ENCODE measurements at places on chromosomes 6 and 20.

DNA sequence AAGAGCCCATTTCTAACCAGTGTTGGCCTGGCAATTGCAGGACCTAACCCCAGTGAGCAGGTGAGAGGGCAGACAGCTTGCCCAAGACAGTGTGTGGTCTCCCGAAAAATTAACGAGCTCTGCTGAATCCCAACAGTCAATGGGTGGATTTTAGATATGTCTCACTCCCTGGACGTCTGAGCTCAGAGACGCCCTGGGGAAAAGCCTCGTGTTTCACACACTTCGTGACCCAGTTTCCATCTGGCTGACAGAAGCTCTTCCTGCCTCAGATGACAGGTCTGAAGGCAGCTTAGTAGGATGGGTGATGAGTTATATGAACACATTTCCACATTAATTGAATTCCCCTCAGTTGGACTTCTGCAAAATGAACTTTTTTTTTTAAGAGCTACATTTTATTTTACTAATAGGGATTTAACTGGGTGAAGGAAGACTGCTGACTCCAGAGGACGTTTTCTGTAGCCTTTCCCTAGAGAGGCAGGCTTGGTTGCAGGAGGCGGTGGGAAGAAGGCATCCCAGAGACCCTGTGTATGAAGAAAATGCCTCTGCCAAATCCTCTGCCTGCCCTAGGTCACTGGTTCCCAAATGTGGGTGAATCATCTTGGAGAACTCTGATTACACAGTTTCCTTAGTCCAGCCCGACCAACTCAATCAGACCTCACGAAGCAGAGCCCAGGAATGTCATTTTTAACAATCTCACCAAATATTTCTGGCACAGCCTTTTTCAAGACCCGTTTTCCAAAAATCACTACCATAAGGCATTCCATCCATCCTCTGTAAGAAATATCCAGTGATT lies 71.7 kb upstream of the LY86 start:
- DNase-seq = peak; percentile 38

- DNase-seq = no peak
These were observed 327.3 kb downstream of the HDGFL1 start for GRCh38 chr6:22896696-22897095.

GRCh38 chr20:51800872-51801121 lies 1.5 kb downstream of the SALL4 start:
- peak; percentile 22 for DNase-seq

- DNase-seq = peak; percentile 77
These were observed 2.9 kb upstream of the RAB22A start for GRCh38 chr20:58306421-58307261.

DNA sequence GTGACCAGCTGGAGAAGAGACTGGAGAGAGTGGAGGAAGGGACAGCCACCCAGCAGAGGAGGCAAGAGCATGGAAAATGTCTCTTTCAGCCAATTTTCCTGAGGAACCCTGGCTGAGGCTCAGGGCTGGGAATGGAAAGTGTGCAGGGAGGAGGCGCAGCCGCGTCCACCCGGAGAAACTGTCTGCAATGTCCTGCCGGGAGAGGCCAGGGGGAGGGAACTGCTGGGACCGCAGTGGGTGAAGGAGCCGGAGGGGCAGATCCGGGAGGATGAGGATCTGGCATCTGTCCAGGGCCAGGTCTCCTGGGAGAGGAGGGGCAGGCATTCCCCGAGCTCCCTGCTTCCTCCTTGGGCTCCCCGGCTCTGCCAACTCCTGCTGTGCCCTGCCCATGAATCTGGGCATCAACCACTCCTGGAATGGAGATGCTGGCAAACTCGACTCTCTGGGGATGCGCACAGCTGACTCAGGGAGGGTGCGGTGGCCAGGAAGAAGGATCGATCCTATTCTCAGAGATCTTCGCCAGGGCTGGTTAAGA lies 17.4 kb upstream of the HM13 start:
- DNase-seq = no peak

GRCh38 chr6:132932588-132932987 lies 118.2 kb downstream of the RPS12 start:
- DNase-seq = no peak

DNA sequence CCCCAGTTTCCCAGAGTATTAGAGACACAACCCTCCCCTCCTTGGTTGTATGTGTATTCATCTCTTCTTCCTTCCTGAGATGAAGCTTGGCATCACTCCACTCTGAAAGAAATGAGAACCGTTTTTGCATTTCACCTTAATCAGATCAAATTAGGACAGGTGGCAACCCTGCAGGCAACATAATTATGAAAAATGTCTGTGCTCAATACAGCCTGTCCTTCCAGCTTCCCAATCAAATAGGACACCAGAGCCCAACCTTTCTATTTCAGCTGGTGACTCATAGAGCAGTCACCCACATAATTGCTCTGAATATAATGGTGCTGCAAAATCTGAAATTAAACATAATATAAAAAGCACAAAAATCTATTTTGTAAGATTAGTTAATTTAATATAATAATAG lies 310.2 kb upstream of the AGPAT4 start:
- DNase-seq = no peak
